Cortex of kidney (tissue), 1 donor: ENCODE measurements at places on chromosomes 2 and 18.

- DNase-seq = no peak
Measured at GRCh38 chr2:241157841-241158545, 7.7 kb downstream of the PPP1R7 start.

- DNase-seq = no peak
Measured at GRCh38 chr2:1546901-1547300, 133.6 kb downstream of the TPO start.

- no peak for DNase-seq
Measured at GRCh38 chr18:9705183-9705829, 2.8 kb upstream of the RAB31 start.

DNA sequence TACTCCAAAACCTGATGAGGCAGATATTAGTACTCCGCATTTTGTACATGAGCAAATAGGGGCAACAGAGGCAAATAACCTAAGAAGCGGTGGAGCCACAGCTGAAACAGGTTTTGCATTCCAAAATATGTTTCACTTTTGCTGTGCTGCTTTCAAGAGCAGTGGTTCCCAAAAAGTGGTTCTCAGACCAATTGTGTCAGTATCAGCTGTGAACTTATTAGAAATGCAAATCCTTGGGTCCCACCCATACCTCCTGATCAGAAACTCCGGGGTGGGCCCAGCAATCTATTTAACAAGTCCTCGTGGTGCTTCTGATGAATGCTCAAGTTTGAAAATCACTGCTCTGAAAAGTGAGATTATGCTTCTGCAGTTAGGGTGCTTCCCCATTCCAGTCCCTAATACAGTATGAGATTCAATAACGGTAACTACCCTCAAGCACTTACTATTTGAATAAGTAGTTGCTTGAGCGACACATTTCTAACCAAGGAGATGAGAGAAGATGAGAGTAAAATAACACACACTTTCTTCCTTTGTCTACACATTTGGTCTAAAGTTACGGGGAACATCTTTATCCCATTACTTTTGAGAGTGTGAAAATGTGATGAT lies 17.8 kb upstream of the TCF4 start:
- no peak for DNase-seq

DNA sequence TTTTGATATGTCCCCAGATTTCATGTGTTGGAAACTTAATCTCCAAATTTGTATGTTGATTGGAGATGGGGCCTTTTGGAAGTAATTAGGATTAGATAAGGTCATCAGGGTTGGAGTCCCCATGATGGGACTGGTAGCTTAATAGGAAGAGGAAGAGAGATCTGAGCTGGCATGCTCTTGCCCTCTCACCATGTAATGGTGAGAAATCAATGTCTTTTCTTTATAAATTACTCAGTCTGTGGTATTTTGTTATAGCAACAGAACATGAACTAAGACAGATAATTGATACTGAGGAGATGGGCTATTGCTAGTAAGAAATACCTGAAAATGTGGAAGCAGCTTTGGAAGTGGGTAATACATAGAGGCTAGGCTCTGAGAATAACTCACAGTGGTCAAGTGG lies 48.0 kb downstream of the CDC42EP3 start:
- DNase-seq = no peak

DNA sequence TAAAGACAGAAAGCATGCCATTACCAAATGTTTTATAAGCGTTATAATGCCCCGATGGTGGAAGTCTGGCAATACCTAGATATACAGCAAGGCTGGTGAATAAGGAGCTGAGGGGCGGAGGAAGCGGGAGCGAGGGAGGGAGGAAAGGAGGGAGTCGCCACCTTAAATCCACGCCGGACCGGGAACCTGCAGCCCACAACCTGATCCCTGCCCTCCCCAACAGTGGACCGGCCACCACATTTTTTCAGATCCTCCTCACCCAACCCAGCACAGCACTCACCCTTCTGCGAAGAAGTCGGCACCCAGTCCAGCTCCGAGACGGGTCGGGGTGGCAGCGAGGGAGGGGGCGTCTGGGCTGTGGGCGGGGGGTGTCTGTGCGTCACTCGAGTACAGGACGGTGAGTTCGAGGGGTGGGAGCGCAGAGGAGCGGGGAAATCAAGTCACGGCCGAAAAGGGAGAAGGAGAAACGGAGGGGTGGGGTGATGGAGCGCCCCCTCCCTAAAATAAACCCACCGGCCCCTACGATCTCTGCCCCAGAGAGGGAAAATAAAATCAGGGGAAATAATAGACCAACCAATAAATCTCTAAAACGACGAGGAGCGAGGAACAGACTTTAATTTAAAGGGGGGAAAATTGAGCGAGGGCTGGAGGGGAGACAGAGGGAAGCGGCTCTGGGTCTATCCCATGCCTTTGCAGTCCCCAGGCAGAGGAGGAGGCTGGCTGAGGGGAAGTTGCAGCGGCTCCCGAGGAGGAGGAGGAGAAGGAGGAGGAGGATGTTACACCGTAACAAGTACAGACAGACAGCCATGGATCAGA lies 96.5 kb upstream of the SERTAD2 start:
- no peak for DNase-seq

DNA sequence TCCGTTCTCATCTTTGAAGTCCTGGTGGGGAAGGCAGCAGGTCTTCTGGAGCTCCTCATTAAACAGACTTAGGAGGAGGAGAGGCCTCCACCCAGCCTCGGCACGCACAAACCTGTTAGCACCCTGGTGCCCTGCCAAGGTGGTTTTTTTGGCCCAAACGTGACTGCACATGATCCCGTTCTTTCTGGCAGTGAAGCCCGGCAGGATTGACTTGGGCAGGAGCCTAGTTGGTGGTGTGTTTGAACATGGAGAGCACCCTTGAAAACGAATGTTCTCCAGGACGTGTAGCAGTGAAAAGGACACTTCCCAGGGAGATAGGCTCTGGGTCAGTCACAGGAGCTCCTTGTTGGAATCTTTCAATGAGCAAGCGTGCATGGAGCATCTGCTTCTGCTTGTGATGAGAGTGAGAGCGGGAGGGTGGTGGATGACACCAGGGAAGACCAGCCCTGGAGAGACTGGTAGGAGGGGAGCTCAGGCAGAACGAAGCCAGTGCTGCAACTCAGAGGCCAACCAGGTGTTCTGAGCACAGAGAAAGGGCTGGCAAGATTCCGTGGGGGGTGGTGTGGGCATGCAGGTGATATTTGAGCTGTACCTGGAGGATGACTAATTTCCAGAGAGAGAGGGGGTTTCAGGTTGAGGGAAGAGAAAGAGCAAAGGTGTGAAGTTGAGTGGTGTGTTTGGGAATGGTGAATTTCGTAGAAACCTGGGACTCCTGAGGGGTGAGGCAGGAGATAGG lies 73.8 kb downstream of the TANC1 start:
- DNase-seq = no peak

DNA sequence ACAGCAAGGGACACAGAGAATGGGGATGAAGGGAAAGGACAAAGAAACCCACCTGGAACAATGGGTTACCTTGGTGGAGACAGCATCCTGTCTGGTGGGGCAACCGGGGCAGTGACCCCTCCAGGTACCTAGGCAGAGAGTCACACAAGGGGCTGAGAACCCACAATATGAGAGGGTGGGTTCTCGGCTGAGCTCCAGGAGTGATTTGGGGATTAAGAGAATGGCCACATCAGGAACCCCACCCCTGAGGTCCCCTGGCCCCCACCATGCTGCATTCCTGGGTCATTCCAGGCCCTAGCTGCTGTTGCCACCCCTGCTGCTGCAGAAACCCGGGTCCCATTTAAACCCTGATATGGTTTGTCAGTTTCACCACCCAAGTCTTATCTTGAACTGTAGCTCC lies 172.3 kb downstream of the RTP5 start:
- no peak for DNase-seq

- no peak for DNase-seq
Measured at GRCh38 chr2:100699131-100699530, 120.8 kb upstream of the NPAS2 start.

DNA sequence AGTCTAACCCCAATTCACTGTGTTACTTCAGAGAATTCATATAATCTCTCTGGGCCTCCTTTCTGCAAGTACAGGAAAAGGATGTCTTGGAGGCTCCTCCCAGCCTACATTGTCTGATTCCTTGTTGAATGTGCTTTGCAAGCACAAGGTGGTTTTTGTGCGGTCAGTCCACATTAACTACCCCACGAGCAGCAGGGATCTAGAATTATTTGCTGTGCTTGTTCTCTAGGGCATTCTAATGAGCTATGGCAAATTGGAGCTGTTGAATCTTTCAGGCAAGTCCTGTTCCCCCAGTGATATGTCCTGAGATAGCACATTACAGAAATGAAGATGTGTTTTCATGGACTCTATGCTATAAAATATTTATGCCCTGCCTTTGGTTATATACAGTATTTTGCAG lies 349.4 kb downstream of the SLC4A3 start:
- DNase-seq = no peak

- DNase-seq = no peak
Measured at GRCh38 chr2:8030573-8031303, 651.1 kb upstream of the ID2 start.

DNA sequence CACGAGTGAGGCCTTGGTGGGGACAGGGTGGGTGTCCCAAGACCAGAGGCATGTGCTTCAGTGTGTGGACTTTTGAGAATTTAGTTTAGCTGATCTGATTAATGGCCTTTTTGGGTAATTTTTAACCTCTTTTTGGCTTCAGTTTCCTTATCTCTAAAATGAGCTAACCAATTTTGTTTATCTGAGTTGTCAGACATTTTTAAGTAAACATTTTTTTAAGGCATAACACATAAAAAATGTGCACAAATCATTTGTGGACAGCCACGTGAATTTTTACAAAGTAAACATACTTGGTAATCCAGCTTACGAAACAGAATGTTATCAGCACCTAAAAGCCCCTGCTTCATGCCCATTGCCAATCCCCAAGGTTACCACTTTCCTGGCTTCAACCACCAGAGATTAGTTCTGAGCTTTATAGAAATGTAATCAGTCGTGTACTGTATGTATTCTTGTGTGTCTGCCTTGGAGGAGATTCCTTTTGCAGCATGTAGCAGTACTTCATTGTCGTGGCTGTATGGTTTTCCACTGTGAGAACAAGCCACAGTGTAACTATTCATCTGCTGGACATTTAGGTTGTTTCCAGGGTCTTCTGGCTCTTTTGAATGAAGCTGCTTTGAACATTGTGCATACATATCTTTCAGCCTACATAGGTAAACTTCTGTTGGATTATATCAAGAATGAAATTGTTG lies 8.4 kb upstream of the INO80C start:
- no peak for DNase-seq

- no peak for DNase-seq
Measured at GRCh38 chr2:39491653-39492052, 54.6 kb upstream of the MAP4K3 start.

GRCh38 chr2:75113231-75113869 lies 86.0 kb downstream of the TACR1 start:
- DNase-seq = no peak

GRCh38 chr2:3102081-3102921 lies 275.3 kb downstream of the EIPR1 start:
- no peak for DNase-seq

DNA sequence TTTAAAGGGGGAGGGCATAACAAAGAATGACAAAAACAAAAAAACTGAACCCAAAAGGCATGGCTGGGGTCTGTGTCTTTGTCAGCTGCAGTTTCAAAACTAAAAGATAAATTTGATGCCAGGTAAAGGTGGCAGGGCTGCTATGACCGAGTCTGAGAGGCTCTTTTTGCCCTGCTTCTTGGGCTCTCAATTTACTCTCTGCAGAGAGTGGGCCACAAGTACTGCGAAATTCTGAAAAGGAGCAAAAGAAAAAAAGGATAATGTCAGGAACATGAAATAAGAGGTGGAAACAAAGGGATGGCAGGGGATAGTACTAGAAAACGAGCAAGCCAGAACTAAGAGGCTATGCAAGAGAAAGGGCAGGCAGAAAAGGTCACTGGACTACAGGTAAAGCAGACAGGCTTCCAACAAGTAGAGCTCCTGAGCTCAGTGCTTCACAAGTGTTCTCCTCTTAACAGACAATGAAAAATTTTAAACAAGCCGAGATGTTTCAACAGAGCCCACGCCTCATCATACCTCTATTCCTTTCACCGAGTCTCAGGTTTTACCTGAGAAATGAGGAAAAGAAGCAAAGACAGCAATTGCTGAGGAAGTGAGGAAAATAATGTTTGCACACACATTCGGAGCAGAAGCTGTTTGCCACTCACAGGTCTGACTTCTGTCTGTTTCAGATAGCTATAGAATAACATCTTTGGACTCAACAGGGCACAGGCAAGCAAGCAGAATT lies 7.3 kb downstream of the IRS1 start:
- DNase-seq = no peak

DNA sequence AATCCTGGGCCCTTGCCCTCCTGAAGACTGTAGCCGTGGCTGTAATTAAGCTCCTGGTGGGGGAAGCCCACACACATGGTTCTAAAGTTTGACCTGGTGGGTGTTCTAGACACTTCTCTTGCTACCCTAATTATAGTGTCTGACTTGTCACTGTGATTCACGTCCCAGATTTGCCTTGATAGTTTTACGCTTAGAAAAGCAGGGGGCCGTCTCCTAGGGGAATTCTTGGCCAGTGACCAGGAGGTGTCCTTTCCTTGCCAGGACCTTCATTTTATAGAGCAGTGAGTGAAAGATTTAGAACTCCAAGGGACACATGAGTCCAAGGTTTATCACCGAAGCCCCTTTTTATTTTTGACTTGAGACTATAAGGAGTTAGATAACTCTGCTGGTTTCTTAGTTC lies 9.0 kb downstream of the TMEM214 start:
- no peak for DNase-seq

GRCh38 chr2:16123856-16124780 lies 183.8 kb downstream of the MYCN start:
- no peak for DNase-seq

DNA sequence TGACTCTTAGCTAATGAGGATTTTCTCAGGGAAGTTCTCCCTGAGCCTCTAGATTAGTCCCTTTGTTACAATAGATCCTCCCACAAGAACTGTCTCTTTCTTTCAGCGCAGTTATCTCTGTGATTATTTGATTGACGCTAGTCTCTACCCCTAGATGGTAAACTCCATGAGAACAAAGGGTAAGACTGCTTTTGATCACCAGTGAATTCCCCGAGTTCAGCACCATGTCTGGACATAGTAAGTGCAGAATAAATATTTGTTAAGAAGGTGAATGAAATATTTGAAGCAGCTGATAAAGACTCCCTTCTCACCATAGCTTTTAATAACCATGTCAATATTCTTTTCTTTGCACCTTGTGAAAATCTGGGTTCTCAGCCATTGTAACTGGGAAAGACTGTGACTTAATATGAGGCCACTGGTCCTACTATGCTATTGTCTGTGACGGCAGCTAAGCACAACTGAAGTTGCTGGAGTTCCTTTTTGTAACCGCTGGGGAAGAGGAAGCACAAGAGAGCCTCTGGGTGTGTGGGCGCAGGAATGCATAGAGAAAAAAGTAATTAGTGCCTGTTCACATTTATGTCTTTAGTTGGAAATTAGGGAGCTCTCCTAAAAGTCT lies 214.7 kb downstream of the TGIF1 start:
- no peak for DNase-seq

GRCh38 chr2:169714699-169715098 lies 18.9 kb upstream of the KLHL23 start:
- DNase-seq = no peak

GRCh38 chr2:129741623-129742022 lies 237.8 kb upstream of the RAB6C start:
- DNase-seq = no peak
